ENCODE measurements at places on chromosomes 1 and 21.

DNA sequence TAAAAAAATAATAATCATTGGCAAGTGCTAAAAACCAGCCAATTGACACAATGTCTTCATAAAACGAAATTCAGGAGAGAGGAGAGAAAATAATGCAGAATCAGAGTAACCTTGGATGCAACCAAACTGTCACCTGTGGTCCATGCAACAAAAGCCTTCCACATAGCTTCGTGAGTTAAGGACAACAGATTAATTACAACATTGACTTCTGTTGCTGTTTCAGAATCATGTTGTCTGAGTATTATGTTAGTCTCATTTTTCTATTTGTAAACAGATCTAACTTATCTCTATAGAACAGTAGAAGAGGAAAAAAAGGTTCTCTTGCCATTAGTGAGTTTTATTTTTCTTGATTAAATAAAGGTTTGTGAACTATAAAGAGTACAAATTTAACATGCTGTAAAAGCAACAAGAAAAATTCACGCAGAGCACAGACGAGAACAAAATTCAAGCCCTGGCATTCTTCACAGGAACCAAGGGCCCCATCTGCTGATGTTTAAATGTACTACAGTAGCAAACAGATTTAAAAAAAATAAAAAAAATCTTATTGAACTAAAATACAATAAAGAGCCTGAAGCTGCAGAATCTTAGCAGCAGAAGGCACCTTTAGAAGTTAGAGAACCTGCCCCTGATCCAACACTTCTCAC is 381.1 kb upstream of the PKN2 start:
- no peak for DNase-seq

DNA sequence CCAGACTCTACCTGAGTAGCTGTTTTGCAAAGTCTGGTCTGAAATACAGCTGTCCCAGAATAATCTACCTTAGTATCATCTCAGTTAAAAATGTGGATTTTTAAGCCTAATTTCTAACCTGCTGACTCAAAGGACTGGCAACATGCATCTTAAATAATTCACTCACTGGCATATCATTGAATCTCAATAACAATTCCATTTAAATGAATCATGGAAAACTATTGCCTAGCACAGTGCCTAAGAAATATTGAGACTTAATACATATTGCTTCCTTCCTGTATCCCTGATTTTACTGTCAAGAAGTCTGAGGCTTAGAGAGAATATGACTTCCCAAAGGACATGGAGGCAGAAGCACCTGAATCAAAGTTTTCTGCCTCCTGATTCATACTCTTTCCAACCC is 3.1 kb downstream of the CCDC190 start:
- no peak for DNase-seq

GRCh38 chr1:16386454-16387113 is 19.5 kb downstream of the SZRD1 start:
- no peak for DNase-seq

- no peak for DNase-seq
Measured at GRCh38 chr1:6024376-6024775, 21.3 kb upstream of the KCNAB2 start.

DNA sequence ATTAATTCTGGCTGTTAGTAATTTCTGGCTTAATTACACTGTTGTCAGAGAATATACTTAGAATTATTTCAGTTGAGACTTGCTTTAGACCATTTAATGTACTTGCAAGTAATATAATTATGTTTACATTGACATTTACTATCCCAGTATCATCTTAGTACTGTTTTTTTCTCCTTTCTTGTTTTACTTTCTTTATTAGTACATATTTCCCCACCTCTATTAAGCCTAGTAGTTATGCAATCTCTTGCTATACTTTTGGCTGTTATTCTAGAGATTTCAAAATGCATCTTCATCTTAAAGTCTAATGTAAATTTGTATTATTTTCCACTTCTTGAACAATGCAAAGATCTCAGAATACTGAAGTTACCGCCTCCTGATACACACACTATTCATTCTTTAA is 24.4 kb downstream of the BRWD1 start:
- no peak for DNase-seq

- peak; percentile 64 for DNase-seq
Measured at GRCh38 chr21:46634966-46635323, 529 bp upstream of the PRMT2 start.

DNA sequence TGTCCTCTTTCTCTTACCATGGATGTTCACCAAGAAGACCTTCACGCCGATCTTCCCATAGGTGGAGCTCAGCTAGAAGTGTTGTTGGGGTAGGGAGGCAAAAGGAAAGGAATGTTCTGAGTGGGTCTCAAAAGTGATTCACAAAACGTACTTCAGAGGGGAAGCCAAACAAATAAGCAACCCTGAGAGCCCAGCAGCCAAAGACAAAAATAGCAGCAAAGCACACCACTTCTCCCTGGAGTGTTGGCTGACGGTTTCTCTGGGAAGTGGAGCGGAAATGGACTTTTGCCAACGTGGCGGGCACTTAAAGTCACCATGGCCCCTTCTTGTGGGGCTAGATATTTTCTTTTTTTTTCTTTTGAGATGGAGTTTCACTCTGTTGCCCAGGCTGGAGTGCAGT is 23.1 kb downstream of the SLC26A9 start:
- DNase-seq = no peak

- no peak for DNase-seq
Measured at GRCh38 chr1:200206340-200206739, 178.8 kb downstream of the NR5A2 start.

GRCh38 chr1:172185996-172186395 is 234.5 kb upstream of the C1orf105 start:
- no peak for DNase-seq

- DNase-seq = no peak
Measured at GRCh38 chr1:220410611-220411010, 117.3 kb upstream of the MARK1 start.

GRCh38 chr1:36703526-36704208 is 221.0 kb upstream of the CSF3R start:
- peak; percentile 80 for DNase-seq

- DNase-seq = no peak
Measured at GRCh38 chr1:219374636-219375035, 201.0 kb downstream of the LYPLAL1 start.

DNA sequence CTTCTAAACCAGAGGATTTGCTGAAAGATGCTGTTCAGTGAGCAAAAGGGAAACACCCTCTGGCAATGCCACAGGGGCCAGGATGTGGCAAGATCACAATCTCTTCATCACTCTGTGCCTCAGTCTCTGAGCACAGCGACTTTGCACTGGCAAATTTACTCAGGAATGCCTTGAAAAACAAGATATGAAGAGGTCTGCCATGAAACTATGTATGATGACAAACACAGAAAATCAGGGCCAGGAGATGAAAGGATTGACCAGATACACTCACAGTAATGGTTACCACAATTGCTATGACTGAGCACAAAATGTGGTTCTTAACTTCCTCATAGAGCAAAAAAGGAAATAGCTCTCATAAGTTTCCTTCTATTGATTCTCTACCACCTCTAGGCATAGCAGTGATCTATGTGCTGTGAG is 5.8 kb downstream of the TTC13 start:
- DNase-seq = peak; percentile 81

GRCh38 chr21:14866859-14867765 is 197.7 kb downstream of the NRIP1 start:
- DNase-seq = no peak

- DNase-seq = no peak
Measured at GRCh38 chr1:151970626-151971025, 23.0 kb downstream of the S100A10 start.

DNA sequence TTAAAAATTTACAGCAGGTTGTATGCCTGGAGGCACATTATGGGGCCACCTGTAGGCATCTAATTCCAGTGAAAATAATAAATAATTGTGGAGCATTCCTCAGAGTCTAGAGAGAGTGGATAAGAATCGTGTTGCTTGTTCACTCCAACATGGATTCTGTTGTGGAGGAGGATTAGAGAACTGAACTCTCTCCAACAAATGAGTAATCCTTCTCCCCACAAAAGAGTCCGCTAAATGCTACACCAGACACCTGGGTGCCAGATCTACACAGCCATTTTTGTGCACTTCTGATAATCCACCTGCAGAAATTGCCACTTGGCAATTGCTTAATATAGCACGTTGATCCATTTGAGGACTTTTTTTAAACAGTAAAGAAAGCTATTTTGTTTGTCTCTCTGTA is 113.7 kb upstream of the DPYD start:
- no peak for DNase-seq

DNA sequence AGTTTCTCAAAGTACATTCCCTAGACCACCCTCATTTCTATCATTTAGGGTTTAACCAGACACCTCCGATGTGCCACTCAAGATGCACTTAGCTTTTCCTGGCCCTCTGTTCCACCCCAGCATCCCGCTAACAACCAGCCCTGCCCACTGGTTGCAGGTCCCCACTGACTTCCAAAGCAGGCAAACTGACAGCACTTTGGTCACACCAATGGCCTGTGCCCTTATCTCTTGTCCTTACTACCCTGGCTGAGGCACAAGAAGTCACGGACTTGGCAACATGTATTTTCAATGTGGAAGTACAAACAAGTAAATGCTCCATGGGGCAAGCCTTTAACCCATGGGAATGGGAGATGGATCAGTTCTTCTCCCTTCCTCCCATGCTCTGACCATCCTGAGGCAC is 357.1 kb downstream of the OMA1 start:
- no peak for DNase-seq

DNA sequence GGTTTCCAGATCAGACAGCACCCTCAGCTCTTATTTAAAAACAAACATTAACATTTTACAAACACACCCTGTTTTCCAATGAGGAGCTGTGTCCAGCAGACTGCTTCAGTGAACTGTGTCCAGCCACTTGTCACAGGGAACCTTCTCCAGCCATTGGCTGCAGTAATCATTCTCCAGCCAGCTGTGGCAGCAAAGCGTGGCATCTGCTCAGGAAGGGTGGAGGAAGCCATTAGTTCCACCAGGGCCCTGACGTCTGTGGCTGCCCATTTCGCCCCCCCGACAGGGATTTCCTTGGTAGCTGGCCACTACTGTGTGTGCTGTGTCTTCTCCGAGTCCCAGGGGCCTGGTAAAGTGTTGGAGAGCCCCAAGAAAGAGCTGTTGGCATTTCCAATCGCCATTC is 62.9 kb upstream of the SELENON start:
- DNase-seq = no peak

GRCh38 chr1:22975694-22976093 is 3.0 kb upstream of the LACTBL1 start:
- DNase-seq = no peak

GRCh38 chr1:3717715-3718601 is 34.3 kb upstream of the CCDC27 start:
- peak; percentile 30 for DNase-seq

- no peak for DNase-seq
Measured at GRCh38 chr1:1352786-1353388, 3.7 kb upstream of the DVL1 start.

DNA sequence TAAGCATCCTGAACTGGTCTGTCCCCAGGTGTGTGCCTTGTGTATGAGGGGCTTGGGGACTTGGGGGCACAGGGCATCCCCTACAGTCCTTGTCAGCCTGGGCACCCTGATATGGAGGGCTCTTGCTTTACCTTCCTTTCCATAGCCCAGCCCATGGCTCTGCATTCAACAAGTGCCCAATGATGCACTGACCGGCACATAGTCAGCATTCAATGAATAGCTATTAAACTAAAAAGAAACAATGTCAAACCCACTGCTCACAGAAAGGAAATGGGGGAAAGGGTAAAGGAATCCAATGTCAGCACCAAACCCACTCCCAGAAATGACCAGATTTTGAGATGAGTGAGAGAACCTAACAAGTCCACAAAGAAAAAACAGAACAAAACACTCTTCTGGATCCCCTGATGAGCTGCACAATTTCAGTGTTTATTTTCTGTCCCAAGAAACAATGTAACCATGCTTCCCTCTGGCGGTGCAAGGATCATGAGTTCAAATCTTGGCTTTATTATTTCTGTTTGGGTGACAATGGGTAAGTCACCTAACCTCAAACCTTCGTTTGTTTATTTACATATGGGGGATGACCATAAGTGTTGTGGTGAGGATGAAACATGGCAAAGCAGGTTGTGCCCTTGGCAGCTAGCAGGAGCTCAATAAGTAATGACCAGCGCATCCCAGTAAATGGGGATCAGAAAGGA is 22.0 kb downstream of the SYT6 start:
- no peak for DNase-seq

- peak; percentile 68 for DNase-seq
Measured at GRCh38 chr1:19811206-19811851, 3.8 kb downstream of the RNF186 start.

- DNase-seq = peak; percentile 66
Measured at GRCh38 chr1:209723756-209724693, 19.4 kb downstream of the HSD11B1 start.

- peak; percentile 36 for DNase-seq
Measured at GRCh38 chr21:29449306-29449950, 150.7 kb downstream of the BACH1 start.

DNA sequence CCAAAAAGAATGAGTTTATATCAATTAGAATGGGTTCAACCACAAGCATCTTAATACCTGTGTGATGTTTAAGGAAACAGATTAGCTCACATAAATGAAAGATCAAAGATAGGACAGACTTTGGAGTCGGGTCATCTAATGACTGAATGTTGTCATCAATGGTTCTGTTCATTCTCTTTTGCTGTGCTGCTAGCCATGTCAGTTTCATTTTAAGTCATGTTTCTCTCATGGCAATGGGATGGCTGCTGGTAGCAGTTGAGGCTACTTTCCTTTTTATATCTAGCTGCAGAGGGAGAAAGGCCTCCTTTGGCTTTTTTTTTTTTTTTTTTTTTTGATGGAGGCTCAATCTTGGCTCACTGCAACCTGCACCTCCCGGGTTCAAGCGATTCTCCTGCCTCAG is 86.9 kb upstream of the SPAG17 start:
- no peak for DNase-seq

- DNase-seq = peak; percentile 42
Measured at GRCh38 chr1:158177700-158178450, 2.8 kb upstream of the CD1D start.

GRCh38 chr1:231776010-231776756 is 149.6 kb downstream of the DISC1 start:
- DNase-seq = no peak

DNA sequence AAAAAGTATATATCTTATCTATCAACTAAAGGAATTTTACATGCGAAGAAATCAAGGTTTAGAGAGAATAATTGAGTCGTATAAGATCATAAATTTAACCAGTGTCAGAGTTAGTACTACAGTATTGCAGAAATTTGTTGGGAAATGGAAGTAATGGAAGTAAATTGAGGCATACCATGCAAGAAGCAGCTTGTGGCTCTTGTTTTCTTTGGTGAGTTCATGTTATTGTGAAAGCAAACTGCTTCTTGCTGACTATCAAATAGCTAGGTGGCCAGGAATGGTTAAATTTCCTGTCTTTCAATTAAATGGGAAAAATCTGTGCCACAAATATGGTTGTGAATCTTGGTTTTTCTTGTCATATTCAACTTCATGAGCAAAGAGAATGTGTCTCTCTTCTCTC is 652.7 kb downstream of the LMO4 start:
- no peak for DNase-seq

DNA sequence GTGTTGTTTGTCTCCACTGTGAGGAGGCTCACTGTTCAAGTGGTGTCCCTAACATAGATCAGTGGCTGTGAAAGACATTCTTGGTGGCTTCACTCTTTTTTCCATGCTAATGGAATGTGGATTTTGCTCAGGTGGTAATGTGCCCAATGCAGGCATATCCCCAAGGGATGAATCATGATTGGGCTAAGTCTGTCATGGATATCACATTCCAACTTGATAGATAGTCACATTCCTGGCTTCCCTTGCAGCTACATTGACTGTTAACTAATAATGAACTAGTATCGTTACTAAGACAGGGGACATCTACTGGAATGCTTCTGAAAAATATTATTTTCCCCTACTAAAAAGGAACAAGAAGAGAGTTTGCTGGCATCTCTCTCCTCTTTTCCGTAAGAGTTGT is 86.3 kb upstream of the SOD1 start:
- DNase-seq = no peak

GRCh38 chr1:7698641-7699040 is 72.5 kb upstream of the VAMP3 start:
- no peak for DNase-seq

Data from activated CD8-positive, alpha-beta T cell treated with anti-CD3 and anti-CD28 coated beads for 36 hours (primary cell).